GM12878 (cell line): ENCODE measurements at places on chromosomes 3 and 15.

DNA sequence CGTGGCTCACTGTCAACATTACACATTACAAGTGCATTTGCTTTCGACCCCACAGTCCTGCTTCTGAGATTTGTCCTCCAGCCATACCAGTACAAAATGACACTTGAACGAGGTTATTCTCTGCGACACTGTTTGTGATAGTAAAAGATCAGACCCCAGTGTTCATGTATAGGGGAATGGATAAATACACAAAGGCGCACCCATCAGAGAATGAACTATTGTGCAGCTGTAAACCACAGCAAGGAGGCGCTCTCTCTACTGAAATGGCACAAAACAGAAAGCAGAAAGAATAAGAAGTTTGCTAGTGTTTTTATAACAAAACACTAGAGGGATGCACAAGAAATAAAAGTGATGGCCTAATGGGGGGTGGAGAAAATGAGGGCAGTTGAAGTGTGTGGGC, 4.9 kb upstream of the CHSY1 start:
- DNase-seq, result no peak

DNA sequence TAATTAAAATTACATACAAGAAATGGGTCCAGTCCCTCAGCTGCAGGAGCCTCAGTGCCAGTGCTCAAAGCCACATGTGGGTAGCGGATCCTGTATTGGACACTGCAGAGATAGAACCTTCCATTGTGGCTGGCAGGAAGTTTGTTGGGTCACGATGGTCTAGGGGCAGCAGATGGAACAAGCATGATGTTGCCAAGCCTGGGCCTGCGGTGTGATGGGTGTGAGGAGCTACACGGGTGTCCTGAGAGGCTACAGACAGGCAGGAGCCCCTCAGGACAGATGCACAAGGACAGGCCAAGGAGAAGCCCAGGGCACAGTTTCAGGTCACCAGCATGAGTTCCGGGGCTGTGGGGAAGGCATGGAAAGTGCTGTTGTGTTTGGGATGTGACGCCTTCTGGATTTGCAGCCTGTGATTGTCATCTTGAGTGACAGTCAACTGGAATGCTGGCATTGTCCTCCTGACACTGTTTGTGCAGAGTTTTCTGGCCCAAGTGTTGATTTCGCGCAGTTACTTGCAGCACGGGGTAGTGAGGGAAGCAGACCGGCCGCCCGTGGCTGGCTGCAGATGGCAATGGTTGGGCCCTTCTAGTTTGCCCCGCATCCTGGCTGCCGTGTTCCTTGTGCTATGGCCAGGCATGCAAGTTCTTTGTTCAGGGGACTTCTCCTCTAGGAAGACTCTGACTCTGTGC, 177.1 kb downstream of the NSMCE3 start:
- DNase-seq, result no peak

GRCh38 chr3:187066228-187066995, 72.9 kb downstream of the RPL39L start:
- DNase-seq, result no peak

DNA sequence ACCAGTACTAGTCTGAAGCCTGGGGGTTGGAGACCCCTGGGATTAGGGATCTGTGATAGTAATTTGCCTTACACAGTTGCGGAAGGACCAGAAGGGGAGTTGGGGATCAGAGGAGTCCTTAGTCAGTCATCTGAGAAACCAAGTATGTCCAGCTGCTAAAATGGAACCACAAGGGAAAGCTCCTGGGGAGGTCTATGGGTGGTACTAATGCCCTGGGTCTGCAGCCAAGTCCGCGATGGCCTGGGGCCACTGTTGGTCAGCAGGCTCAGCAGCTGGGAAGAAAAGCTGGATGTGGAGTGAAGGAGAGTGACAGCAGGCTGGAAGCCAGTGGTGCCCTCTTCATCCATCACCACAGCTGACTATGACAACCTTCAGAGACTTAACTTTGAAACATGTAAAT, 2.2 kb upstream of the ANKDD1A start:
- no peak for DNase-seq

DNA sequence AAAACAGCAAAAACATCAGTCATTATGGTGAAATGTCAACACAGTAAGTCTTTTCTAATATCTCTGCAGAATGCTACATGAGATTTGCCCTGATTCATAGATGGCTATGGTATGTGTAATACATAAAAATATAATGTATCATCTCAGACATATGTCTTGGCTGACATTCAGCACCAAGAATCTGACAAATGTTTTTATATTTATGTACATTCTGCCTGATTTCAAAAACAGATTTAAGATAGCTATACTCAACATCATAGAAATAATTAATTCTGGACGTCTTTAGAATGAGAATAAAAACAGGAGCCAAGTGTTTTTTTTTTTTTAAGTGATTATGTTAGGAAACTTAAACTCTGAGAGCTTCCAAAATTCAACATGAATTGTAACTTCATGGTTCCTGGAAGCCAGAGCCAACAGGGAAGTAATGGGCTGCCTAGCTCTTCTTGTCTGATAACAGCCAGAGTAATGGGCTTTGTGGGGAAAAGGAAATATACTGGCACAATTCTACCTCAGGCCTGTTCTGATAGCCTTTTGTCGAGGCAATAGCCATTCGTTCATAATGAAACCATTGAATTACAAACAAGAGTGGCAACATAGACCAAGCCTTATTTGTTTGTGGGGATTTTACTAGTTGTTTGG, 184.4 kb downstream of the VGLL4 start:
- DNase-seq, result no peak
